ENCODE measurements at places on chromosomes 7 and 10. TPM values are rescaled to one million over a fixed set of nuclear protein-coding genes. Genes with fewer than 3 reads are reported as not detected.
A peak's percentile ranks its signal among the peaks of the same experiment; 100 is the strongest.

The SLC26A5 gene
- total RNA-seq: 0.15 TPM

The SLC18A3 gene
- total RNA-seq: not detected

The COMTD1 gene
- 35.1 TPM for total RNA-seq

The MMP21 gene
- not detected for total RNA-seq

The CXCL12 gene
- total RNA-seq: 0.47 TPM

The PHKG1 gene
- total RNA-seq: 1.1 TPM

The ESYT2 gene
- total RNA-seq: 68.2 TPM

The C10orf105 gene
- not detected for total RNA-seq

The TDRD1 gene
- total RNA-seq: not detected

The KCNH2 gene
- total RNA-seq: 9.7 TPM

- DNase-seq: peak; percentile 65
Observed at GRCh38 chr7:129845178-129845971, 107.4 kb downstream of the UBE2H start.

DNA sequence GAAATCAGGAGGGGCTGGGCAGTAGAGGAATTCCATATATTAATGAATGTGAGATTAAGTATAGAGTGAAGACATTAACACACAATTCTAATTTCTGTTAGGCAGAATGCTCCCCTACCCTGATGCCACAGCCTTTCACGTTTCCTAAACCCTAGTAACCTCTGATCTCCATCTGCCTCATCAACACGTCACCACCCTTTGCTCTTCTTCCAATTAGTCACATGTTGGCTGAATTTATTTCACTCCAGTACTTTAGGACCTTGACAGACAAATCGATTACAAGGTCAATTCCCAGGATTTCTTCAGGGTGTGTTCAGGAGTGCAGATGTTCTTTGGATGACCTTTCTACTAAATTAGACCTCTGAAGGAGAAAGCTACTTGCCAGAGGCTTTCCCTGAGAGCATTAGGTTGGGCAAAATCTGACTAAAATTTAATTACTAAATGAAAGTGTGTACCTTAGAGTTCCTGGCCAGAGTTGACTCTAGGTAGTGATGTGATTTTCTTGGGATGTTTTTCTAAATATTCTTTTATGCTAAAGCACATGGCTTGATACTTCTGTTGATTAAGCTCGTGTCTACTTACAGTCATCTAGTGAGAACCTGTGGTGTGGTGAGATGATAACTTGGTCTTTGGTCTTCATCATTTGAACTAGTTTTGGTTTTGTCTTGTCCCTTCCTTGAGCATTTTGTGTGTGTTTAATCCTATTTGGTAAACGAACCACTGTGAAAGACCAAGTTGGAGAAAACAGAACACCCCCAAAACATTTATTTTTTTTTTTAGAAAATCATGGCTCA, 12.7 kb downstream of the AGR2 start:
- DNase-seq: no peak

- no peak for DNase-seq
Observed at GRCh38 chr7:52107355-52107754, 790.7 kb upstream of the COBL start.

GRCh38 chr10:119259345-119259744, 52.0 kb downstream of the GRK5 start:
- no peak for DNase-seq

DNA sequence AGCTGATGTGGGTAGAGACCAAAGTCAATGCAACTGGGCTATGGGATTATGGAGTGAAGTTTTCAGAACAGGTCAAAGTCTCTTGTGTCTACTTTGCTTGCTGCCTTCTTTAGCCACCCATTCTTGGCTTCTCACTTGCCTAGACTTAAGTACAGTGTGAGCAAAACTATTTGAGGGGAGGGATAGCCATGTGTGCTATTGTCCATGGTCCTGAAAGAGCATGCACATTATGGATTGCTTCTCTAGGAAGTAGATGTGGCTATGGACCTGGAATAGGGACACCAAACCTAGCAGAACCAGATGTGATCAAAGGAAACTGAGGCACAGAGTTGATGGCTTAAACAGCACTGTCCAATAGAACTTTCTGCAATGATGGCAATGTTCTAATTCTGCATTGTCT, 81.9 kb upstream of the ZNF800 start:
- DNase-seq: no peak

GRCh38 chr10:44310762-44311562, 73.9 kb downstream of the CXCL12 start:
- DNase-seq: peak; percentile 54

- no peak for DNase-seq
Observed at GRCh38 chr7:45408409-45408737, 165.8 kb upstream of the ADCY1 start.

- DNase-seq: no peak
Observed at GRCh38 chr7:80057488-80057887, 77.1 kb upstream of the GNAI1 start.

DNA sequence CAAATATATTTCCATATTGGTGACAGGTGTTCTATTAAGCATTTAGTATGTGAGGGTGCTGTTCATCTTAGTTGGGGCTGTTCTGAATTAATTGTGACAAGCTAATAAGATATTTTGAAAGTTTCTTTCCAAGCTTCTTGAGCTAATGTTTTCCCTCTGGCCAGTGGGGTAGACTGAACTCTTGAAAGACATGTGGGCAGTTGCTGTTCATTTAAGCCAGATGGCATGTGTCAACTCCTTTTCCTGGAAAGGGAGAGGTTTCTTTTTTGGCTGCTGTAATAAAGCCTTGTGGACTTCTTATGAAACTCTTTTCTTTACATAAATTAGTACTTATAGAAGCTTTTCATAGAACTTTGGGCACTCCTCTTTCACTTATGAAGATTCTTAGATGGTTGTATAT, 21.7 kb downstream of the RAB18 start:
- DNase-seq: no peak

DNA sequence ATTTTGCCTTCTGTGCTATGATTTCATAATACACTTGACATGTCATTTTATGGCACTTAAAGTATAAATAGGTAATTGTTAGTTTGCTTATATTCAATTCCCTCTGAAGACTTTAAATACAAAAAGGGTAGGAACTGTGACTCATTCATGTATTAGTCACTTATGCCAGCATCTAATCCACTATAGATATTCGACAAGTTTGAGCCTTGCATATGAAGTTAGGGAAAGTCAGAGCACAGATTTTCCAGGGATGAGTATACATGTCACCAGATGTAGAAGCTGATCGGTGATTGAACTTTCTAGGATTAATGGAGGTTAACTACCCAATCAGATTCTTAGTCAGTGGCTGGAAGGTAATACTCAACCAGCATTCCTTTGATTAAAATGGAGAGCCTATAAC, 1321.5 kb downstream of the XPNPEP1 start:
- no peak for DNase-seq

DNA sequence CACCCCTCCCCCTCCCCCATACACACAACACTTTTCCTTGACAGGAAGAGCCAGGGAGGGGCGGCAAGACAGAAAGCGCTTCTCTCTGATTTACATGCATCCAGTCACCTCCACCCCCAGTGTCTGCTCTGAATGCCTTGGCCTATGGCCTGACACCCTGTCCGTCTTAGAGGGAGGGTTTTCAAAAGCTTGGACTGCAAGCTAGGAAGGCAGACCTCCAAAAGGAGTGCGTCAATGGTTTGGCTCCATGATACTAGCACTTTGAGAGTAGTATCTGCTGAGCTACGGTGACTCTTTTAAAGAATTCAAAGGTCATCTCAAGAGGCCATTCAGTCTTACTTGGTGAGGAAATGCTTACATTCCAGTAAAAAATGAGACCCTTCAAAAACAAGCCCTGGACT, 20.3 kb upstream of the PAX2 start:
- no peak for DNase-seq

GRCh38 chr10:62011558-62011957, 110.1 kb downstream of the ARID5B start:
- no peak for DNase-seq

- DNase-seq: no peak
Observed at GRCh38 chr10:32337350-32337749, 9.6 kb downstream of the EPC1 start.
